Activated CD8-positive, alpha-beta memory T cell treated with anti-CD3 and anti-CD28 coated beads, Interleukin-2, amount 10 ng/mL, durations not matched to agents 7 days and 5 days (primary cell): ENCODE measurements at places on chromosomes 2 and 18.

DNA sequence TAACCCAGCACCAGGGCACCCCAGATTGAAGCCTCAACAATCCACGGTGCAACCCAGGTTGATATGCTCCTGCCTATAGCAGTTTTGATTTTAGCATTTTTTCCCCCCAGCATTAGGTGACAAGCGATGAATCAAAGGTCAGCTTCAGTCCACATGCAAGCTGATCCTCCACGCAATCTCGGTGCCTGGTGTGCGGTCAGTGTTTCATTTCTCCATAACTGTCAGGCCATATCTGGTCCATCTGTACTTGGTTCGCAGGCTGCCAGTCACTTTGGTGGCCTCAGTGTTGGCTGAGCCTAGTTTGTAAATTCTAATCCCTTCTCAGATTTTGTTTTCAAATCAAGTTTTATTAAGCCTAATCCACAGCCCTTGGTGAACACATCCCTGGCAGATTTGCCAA lies 30.2 kb downstream of the KCNG3 start:
- no peak for DNase-seq

GRCh38 chr2:71608034-71608433 lies 154.7 kb downstream of the DYSF start:
- DNase-seq: no peak

DNA sequence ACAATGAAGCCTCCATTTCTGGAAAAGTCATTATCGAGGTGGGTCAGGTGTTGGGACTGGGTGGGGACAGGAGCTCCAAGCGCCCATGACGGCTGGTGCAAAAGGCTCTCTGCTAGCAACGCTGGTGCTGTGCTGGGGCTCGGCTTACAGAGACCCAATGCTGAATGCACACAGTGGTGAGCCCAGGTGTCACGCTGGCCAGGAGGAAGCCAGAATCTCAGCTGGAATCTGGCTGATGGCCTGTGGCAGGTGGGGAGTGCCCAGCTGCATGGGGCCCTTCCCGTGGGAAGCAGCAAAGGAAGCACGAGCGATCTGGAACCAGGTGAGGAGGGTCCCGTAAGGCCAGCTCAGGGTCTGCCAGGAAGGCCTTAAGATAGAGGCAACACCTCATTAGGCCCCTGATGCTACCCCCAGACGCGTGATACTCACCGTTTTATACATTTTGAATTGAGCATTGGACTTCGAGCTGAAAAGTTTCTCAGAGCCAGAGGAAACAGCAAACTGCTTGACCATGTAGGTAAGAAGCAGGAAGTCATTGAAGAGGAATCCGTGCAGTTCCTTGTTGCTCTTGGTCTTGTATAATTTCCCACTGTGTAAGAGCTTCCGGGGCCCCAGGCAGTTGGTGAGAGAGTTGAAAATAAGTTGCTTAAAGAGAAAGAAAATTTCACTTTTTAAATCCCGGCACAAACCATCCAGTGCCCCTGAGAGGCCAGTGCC lies 34.7 kb downstream of the FAM228A start:
- no peak for DNase-seq

GRCh38 chr2:43402002-43402401 lies 175.6 kb upstream of the ZFP36L2 start:
- no peak for DNase-seq

- DNase-seq: no peak
Measured at GRCh38 chr2:71215447-71215846, 11.5 kb downstream of the PAIP2B start.

DNA sequence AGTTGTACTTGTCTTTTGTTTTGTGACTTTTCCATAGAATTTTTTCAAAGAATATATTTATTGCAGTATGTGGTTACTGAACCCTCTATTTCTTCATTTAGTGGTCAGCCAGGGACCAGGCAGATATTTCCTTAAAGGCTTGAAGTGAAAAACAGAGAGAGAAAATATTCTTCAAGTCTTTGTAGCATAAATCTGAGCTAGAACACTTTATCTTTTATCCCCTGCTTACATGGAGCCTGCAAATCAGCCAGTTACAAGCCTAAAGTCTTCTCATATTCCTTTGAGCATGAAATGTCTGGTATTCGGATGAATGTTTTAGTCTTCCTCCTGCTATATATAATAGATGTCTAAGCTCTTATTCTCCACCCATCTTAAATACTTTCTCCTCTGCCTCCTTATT lies 1557.5 kb upstream of the ACVR2A start:
- DNase-seq: no peak

DNA sequence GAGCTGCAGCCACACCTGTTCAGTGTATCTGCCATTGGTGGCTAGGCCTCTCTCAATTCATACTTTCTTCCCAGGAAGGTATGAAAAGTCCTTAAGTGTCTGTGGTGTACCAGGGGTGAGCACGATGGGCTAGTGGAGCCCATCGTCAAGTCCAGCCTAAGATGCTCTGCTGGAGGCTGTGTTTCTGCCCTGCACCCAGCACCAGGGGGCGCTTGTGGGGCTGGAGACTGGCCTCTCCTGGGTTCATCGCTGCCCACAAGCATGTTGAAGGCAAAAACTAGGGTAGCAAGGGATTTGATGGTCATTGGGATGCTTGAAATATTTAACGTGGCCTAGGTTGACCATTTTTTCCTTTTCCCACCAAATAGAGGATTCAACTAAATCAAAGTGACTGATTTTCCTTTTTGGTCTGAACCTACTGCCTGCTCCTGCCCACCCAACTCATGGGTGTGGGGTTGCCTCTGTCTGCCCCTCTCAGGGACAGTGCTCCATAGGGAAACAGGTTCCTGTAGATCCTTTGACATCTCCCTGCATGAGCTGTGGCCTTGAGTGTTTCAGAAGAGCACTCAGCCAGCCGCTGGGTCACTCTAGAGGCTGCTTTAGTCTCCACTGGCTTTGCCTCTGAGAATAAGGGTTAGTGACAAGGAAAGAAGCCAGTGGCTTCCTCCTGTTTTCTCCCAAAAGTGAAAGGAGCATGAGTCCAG lies 59.0 kb downstream of the TPGS2 start:
- no peak for DNase-seq

DNA sequence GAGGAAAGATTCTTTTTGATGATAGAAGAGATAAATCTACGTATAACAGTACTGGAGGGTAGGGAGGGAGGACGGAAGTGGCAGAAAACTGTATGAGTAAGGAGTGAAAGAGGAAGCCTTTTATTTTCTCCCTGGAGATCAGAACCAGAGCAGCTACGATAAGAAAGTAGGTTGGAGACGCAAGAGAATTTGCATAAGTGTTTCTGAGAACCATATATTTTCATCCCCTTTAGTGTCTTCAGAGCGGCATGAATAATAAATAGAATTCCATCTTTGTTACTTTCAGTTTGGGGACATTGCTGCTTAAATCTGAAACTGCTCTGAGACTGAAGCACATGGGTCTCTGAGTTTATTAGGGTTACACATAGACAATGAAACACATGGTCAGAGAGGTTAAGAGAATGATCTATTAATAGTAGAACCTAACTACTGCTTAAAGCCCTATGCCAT lies 230.2 kb upstream of the TNP1 start:
- no peak for DNase-seq

DNA sequence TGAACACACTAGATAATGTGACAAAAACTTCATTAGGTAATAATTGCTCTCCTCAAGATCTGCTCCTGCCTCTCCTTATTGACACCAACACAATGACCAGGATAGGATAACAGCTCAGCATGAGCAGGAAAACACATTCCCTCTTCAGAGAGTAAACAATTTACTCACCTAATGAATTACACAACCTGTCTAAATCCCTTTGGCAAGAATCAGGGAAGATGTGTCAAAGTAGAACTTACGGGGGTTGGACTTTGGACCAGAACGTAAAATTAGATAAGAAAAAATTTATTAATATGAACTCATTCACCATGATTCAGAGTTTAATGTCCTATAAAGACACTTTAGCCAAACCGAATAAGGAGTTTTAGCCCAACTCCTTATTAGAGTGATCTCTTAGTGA lies 512.2 kb downstream of the SATB2 start:
- no peak for DNase-seq

- DNase-seq: no peak
Measured at GRCh38 chr2:28764909-28765711, 13.5 kb downstream of the PPP1CB start.

GRCh38 chr18:49339146-49339545 lies 121.3 kb downstream of the DYM start:
- DNase-seq: no peak

DNA sequence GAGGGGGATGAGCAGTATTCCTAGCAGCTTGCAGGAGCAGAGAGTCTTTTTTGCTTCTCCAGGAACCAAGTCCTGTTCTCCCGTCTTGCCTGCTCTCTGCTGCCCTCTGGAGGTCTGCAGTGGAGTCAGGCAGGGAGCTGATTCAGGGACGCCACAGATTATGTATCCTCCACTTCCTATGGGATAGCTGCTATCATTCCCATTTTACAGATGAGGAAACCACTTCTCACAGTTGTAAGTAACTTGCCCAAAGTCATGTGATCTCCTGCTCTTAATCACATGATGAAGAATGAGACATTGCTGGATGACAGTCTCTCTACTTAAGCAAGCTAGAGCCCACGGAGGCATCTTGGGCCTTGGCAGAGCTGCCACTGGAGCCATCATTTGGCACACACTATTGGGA lies 8.3 kb downstream of the SLC4A5 start:
- peak; percentile 81 for DNase-seq

DNA sequence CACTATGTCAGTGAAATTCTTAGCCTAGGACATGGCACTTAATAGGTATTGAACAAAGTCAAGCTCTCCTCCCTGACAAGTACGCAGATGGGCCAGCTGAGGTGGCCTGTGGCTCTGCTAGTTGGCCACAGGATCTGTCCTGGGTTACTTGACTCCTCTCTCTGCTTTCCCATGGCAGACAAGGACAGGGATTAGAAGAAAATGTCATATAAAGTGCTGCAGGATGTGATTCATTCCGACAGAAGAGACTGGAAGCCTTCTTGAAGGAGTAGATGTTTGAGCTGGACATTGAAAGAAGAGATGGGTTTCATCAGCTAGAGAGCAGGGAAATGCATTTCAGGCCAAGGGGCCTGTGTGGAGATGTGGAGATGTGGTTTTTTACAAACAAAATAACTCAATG lies 46.7 kb downstream of the SMAD7 start:
- no peak for DNase-seq

GRCh38 chr18:72171596-72171995 lies 372.5 kb downstream of the CBLN2 start:
- no peak for DNase-seq
